NCI-H187 (cell line): ENCODE measurements at places on chromosomes 6 and 20.

DNA sequence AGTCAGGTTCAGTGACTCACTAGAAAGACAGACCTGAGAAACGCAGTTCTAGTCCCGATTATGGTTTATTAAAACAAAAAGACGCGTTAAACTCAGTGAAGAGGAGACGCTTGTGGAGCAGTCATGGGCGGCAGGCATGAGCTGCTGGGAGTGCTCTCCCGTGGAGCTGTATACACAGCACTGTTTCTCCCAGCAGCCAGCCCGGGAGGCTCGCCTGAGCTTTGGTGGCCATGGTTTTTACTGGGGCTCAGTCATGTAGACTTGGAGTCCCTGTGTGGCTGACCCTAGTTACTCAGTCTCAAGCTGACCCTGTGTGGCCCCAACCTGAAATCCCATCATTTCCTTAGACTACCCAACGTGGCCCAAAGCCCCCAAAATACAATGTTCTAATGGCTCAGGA is 41.2 kb upstream of the BHLHE23 start:
- no peak for DNase-seq

GRCh38 chr6:148179786-148180185 is 162.9 kb upstream of the SASH1 start:
- DNase-seq = no peak

DNA sequence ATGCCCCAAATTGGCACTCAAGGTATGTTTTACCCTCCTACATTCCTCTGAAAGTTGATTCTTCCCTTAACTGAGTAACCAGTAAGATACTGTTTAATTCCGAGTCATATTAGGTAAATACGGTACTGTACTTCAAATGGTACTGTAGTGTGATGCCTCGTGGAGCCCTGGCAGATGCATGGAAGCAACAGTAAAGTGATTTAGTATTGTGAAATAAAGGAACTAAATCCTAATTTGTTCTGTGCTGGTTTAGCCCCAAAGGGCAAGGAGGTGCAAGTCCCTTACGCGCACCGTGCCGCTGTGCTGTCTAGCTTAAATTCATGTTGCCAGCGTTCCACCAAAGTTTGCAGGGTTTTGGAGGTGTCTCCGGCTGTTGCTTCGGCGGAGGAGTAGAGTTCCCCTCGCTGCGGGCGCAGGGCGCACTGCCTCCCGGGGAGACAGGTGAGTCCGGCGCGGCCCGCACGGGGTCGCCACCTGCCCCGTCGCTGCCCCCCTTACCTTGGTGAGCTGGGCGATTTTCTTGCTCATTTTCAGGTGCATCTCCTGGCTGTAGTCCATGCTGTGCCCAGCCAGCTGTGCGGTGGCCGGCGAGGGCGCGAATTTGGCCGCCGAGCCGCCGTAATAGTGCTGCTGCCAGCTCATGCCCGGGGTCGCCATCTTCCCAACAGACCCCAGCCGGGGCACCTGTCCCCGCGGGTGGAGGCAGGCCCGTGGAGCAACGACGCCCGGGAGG is 655 bp downstream of the FAM184A start:
- no peak for DNase-seq

GRCh38 chr6:122790028-122790422 is 967 bp downstream of the SMPDL3A start:
- DNase-seq = no peak

GRCh38 chr6:153104220-153104619 is 26.9 kb downstream of the RGS17 start:
- no peak for DNase-seq

GRCh38 chr20:19506021-19506420 is 252.0 kb upstream of the RIN2 start:
- no peak for DNase-seq

DNA sequence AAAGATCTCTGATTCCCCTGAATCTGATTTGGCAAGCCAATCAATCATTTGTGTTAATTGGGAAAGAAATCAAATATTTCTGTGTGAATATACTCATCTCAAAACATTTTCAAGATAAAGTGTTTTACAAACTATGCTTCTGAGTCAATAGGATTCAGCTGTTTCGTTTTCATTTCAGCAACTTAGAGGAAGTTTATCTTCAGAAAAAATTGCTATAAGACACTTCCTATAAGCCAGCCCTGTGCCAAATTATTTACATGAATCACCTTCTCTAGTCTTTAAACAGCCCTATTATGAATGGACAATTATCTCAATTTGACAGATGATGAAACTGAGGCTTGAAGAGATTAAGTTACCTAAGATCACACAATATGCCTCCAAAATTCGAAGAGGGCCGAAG is 10.9 kb downstream of the DEFB129 start:
- no peak for DNase-seq

- no peak for DNase-seq
Observed at GRCh38 chr6:21666853-21667681, 73.5 kb downstream of the SOX4 start.

DNA sequence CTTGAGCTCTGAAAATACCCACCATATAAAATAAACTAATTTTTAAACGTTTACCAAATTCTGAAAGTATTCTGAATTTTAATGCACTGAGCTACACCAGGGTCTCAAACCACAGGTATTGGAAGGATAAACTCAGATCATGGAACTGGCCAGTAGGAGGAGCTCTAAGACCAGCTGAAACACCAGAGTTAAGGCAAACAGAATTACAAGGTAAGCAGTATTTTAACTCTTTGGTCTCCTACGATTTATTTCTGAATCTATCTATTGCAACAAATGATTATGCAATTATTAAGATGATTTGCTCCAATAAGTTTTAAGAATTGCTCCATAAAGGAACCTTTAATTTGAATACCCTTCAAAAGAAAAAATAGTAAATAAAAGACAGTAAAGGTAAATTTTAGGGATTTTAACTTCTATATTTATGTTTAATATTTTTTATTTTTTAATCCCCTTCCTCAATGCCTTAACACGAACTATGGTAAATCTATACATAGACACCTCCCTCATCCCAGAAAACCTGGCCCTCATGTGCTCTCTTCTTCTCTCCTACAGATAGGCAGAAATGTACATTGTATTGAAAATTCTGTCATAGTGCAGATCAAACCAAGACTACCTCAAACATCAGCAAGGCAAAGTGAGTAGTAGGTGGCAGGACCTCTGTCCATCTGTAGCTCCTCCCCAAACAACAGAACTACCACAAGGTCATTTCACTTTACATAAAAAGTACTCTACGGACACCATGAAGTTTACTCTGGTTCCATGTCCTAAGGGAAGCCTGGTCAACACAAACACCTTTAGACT is 58.4 kb downstream of the SMLR1 start:
- no peak for DNase-seq

- no peak for DNase-seq
Observed at GRCh38 chr20:57664476-57664875, 44.2 kb upstream of the ZBP1 start.

GRCh38 chr20:58621906-58622548 is 29.1 kb upstream of the STX16 start:
- no peak for DNase-seq

DNA sequence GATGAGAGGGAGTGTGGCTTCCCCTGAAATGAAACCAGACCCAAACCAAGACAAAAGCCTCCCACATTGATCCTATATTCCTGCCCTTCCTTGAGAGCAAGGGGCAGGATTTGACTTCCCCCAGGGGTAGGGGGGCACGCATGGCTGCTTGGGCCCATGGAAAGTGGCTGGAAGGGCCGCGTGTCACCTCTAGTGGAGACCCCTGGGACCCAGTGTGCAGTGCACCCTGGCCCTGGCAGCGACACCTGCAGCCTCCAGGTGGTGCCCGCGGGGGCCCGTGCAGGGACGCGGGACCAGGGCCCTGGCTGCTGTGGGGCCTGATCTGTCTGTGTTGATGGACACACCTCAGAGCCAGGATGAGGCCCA is 18.0 kb upstream of the SLCO4A1 start:
- DNase-seq = no peak

GRCh38 chr6:115360602-115361325 is 699.9 kb downstream of the FRK start:
- no peak for DNase-seq

GRCh38 chr6:11143394-11144371 is 32.2 kb upstream of the ERVFRD-1 start:
- no peak for DNase-seq

- DNase-seq = no peak
Observed at GRCh38 chr6:72954716-72955115, 270.6 kb downstream of the KHDC1L start.

GRCh38 chr20:513429-513828 is 30.2 kb downstream of the CSNK2A1 start:
- DNase-seq = no peak
